ENCODE measurements at places on chromosomes 4 and X.

GRCh38 chr4:173505924-173506518, 24.0 kb downstream of the HAND2 start:
- DNase-seq = peak; percentile 56

- DNase-seq = no peak
These were observed 147.7 kb downstream of the TMEM47 start for GRCh38 chrX:34509394-34509793.

GRCh38 chr4:20264688-20265087, 13.0 kb downstream of the SLIT2 start:
- no peak for DNase-seq

GRCh38 chr4:13511101-13511500, 27.0 kb upstream of the RAB28 start:
- no peak for DNase-seq

DNA sequence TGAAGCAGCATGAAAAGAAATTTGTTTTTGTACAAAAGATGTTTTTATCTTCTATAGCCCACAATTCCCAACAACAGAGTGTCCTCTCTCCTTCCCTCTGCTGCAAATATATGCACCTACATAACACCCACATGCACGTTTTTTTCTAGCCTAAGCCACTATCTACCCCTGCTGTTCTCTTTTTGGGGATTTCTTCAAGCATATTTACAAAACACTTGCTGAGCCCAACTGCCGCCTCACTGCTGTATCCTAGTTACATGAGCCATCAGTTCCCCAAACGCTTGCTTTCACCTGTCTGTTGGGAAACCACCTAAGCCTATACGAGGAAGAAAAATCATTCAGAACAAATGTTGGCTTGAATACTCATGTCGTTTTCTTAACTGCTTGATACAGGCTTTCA, 127.2 kb downstream of the CHRNA9 start:
- DNase-seq = no peak

DNA sequence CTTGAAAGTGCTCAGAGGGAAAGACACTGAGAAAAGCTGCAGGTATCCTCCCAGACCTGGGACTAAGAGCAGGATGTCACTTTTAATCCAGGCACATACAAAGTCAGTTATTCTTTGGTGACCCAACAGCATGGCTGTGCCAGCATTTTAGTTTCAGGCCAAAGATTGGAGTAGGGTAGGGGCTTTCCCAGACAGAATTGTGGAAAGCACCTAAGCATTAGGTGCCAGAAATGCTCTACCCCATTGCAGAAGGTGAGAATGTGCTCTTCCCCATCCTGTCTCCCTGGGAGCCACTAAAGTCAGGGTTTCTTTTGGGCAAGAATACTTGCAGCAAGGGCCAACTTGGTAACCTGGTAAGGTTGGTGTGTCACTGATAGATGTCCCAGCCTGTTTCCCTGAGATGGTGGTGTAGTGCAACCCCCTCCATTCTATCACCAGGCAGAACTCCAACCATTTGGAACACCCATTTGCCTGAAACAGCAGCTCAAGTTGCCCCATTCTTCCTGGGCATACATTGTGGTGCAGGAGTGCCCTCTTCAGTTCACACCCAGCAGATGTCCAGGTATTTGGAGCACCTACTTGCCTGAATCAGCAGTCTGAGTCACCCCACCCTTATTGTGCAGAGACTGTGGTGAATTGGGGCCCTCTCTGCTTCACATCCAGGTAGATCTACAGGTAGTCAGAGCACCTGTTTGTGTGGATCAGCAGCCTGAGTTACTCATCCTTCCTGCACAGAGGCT, 183.5 kb downstream of the ZC4H2 start:
- DNase-seq = no peak

- DNase-seq = peak; percentile 52
These were observed 1.7 kb downstream of the TMEM131L start for GRCh38 chr4:153467897-153468262.

GRCh38 chr4:583820-584219, 7.7 kb upstream of the TMEM271 start:
- DNase-seq = no peak

- DNase-seq = peak; percentile 12
These were observed 402.6 kb downstream of the INPP4B start for GRCh38 chr4:142443469-142443868.

DNA sequence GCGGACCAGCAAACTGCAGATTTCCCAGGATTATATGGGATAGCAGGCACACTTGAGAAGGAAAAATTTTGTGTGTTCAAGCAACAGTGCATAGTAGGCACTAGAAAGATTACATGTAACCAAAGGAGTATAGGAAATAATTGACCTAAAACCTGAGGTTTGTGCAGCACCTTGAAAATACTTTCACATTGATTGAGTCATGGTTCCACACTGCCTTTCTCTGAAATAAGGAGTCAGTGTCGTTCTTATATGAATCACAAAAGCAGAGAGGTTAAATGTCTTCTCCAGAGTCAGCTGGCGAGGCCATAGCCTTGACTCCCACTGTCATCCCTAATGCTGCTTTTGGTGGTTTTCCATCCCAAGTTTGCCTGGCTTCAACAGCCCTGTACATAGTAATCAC, 138.9 kb downstream of the SOWAHB start:
- no peak for DNase-seq

DNA sequence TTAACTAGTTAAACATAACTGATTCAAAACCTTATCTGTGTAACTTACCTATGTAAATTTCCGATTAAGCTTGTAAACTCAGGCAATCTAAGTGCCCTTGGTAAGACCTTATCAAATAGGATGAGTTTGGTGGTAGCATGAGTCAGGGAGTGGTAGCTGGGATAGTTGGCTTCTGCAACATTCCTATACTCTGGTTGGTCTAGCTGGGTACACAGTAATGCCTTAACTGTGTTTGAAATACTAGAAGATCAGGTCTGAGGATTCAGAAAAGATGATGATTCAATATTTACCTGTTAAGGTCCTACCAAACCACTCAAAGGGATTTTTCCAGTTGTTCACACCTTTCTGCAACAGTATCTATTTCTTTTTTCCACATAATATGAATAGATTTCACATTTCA, 5.3 kb downstream of the YIPF7 start:
- DNase-seq = no peak

- DNase-seq = no peak
These were observed 186.9 kb downstream of the CAMK2D start for GRCh38 chr4:113574636-113575103.

DNA sequence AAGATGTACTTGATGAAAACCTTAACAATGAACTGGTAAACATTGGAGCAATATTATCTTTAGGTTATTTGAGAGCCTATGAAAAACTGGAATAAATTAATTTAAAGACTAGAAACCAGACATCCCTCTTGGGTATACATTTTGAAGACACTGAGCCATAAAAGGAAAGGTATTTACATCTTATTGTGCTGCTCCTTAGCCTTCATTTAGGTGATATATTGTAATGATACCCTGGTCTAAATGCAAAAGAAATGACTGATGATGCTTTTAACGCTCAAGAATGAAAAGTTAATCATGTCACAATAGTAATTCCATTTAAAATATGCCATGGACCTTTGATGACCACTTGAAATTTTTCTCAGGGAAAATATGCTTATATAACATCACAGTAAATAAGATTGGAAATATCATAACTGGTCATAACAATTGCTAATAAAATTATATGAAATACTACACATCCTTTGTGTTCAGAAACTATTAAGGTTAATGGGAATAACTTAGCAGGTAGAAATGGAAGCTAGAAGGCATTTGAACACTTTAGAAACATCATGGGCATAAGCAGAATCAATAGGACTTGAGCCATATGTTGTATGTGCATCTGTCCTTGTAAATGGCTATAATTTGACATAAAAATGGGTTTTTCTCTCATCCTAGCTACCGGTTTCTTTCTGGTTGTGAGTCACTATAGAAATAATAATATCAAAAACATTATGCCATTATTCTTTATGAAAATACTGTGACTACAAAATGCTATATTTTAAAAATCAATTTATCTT, 979.7 kb downstream of the RAPGEF2 start:
- DNase-seq = no peak

GRCh38 chr4:107640197-107640596, 79.8 kb downstream of the PAPSS1 start:
- DNase-seq = no peak

DNA sequence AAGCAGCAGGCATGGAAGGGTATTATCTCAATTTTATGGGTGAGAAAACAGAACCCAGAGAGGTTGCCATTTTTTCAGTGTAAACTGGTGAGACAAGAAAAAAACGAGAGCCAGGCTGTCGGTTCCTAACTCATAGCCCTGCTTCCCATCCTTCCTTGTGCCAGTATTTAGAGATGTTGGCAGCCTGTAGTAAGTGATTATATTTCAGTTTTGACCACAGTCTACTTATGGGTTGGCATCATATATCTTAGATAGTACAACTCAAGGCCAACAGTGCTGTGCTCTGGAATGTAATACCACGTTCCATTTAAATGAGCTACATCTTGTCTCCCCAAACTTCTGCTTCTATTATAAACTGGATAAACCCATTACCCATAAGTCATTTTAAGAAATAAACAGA, 40.8 kb downstream of the XK start:
- no peak for DNase-seq

DNA sequence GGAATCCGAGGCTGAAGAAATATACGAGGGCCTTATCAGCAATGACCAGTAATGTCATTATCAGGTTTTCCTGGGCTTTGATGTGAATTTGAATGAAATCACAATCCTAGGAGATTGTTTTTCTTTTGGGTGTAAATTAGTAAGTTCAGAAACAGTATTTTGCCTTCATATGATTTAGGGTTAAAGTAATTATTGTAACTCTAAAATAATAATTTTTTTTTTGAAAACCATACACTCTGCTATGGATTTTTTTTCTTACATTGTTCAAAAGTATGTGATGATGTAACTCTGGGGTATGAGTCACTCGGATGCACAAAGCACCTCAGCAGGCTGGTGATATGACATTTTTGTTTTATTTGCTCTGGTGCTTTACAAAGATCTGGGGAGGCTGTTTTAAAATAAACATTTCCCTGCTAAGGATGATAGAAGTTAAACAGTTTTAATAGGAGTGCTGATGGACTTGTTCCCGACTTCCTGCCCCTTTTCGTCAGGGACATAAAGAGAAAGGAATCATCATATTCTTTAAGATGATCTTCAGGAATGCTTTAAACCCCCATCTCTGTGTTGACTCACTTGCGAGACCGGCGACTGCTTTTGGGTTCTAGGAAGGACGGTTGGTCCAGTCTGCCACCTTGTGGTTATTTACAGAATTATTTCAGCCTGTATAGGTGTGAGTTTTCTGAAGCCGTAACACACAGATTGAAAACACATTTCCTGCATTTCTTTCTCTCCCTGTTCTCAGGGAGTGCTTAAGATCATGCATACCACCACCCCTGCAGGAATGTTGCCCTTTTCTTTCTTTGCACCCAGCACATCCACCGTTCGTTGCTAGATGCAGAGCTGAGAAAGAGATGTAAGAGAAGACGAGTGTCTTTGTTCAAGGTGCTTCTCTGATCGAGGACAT, 72.5 kb downstream of the RAPGEF2 start:
- peak; percentile 69 for DNase-seq

DNA sequence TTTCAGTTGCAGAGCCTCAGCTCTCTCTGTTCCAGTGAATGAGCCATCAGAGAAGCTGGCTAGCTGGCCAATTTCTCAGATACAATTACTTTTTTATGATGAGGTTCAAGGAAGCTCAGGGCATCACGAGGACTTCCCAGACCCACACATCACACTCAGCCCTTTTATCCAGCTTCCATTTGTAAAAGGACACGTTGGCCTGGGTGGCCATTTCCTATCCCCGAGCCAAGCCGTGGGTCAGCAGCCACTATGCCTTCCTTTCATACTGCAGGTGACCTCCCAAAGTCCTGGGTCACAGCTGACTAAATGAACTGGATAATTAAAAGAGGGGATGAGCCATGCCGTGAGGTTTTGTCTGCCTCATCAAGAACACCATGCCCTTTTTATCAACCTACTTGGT, 236.9 kb upstream of the PPARGC1A start:
- DNase-seq = no peak

- DNase-seq = no peak
These were observed 305.9 kb upstream of the HAND2 start for GRCh38 chr4:173835903-173836302.

GRCh38 chr4:16827794-16828724, 70.4 kb downstream of the LDB2 start:
- no peak for DNase-seq

DNA sequence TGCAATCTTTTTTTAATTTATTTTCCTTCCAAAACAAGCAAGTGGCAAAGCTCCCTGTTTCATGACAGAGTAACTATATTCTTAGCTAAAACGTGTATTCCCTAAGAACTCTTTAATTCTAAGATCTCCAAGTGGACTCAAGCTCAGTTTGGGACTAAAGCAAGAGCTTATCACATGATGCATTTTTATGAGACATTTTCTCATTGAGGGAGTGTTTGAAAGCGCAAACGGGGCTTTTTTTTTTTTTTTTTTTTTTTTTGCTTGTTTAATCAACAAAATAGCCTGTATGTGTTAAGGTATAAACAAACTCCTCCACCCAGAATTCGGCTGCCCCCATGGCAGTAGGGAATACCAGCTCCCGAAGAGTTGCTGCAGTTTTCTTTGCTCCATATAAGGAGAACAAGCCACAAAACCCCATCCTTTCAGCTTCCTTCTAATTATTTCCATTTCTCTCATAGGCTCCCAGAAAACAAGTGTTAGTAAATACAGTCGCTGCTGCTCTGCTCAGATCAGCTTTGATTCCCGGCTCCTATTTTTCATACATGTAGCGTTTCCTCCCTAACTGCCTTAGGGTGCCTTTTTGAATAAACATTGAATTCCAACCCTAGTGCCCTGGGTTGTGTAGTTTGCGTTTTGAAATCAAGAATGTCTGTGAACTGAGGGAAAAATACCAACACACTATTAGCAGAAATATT, 669 bp upstream of the PPARGC1A start:
- no peak for DNase-seq

GRCh38 chr4:107115185-107115847, 79.2 kb upstream of the DKK2 start:
- DNase-seq = no peak

GRCh38 chr4:109547394-109547793, 12.7 kb upstream of the MCUB start:
- DNase-seq = no peak

- DNase-seq = no peak
These were observed 540 bp downstream of the ZNF721 start for GRCh38 chr4:498328-498904.

DNA sequence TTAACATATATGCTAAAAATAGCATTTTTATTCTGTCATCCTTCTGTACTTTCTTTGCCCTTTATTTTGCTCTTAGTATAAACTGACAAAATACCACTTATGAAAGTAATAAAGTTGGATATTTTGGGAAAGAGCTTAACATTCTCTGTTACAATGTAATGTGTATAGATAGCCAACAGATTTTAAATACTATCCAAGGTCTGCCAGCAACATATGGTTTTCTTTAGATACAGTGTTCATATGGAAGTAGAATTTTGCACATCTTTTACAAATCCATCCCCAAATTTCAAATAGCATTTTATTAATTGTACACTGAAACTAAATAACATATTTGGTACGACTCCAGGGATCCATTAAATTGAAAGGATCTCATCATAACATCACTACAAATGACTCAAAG, 268.6 kb upstream of the PCDH18 start:
- DNase-seq = no peak

DNA sequence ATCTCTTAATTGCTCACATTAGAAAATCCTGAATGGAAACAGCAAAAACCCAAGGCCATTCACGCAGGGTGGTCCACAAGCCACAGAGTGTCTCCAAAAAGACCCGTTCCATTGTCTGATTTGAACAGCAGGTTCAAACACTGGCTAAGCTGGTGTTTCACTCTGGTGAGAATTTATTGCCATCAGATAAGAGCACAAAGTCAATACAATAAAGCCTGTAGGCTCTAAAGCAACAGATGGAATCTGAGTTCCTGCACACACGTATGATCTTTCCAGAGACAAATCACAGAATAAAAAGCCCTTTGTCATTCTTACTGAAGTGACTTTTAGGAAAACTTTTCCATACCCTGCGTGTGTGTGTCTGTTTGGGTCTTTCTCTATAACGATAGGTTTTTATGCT, 5.1 kb upstream of the SFRP2 start:
- DNase-seq = no peak
